ENCODE measurements at places on chromosomes 4 and X.
A peak's percentile ranks its signal among the peaks of the same experiment; 100 is the strongest.

GRCh38 chrX:113260474-113260873 lies 419.8 kb upstream of the AMOT start:
- no peak for DNase-seq

DNA sequence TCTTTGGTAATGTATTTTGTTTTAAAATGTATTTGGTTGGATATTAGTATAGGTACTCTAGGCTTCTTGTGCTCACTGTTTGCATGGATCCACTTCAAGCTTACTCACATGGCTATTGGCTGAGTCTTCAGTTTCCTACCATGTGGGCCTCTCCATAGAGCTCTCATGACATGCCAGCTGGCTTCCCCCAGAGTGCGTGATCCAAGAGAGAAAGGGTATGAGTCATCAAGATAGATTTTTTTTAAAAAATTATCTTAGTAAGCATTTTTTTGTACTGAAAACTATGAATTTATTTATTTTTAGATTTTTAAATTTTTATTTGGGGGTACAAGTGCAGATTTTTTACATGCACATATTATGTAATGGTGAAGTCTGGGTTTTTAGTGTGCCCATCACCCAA lies 219.1 kb upstream of the AMOT start:
- no peak for DNase-seq

DNA sequence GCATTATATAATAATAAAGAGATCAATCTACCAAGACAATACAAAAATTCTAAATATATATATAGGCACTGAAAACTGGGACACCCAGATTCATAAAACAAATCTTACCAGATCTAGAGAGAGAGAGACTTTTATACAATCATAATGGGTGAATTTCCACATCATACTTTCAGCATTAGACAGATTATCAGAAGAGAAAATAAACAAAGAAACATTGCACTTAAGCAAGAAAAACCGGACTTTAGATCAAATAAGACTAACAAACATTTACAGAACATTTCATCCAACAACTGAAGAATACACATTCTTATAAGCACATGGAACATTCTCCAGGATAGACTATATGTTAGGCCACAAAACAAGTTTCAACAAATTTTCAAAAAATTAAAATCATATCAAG lies 245.1 kb downstream of the INPP4B start:
- DNase-seq = no peak

DNA sequence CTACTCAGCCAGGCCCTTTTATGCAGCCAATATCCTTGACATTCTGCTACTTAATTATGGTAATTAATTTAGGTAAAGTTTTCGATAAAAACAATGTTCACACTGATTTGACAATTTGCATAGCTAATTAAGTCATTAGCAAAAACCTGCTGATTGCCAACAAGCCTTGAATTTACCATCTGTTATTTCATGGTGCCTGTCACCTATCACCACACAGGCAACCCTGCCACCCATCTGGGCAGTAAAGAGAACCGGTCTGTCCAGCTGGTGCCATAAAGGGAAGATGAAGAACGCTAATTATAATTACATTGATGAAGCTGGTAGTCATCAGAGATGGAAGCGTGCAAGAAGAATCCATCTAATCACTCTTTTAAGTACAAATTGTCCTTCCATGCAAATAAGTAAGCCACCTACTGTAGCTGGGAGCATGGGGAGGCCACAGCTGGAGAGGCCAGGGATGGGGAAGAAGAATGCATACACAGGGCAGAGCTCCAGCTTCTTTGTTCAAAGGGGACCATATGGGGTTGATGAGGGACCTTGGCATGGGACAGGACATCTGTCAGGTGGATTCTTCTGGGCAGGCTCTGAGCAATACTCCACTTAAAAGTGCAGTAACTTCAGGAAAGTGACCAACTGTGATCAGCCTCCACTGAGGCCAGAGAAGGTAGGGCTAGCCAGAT lies 277.3 kb upstream of the TAPT1 start:
- no peak for DNase-seq

DNA sequence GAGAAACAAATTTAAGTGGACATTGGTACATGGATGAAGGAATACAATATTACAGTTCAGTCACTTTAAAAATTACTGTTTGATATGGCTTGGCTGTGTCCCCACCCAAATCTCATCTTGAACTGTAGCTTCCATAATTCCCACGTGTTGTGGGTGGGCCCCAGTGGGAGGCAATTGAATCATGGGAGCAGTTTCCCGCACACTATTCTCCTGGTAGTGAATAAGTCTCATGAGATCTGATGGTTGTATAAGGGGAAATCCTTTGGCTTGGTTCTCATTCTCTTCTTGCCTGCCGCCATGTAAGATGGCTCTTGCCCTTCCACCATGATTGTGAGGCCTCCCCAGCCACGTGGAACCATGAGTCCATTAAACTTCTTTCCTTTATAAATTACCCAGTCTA lies 804.2 kb upstream of the FRG1 start:
- DNase-seq = no peak

GRCh38 chr4:52574036-52574435 lies 85.1 kb downstream of the USP46 start:
- no peak for DNase-seq

DNA sequence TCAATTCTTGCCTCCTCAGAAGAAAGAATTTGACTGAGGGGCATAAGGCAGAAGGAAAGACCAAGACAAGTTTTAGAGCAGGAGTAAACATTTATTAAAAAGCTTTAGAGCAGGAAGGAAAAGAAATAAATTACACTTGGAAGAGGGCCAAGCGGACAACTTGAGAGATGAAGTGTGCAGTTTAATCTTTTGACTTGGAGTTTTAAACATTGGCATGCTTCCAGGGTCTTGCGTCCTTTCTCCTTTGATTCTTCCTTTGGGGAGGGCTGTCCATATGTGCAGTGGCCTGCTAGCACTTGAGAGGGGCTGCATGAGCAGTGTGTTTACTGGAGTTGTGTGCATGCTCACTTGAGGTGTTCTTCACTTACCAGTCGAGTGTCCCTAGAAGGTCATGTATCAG lies 275.8 kb upstream of the IL1RAPL1 start:
- no peak for DNase-seq

DNA sequence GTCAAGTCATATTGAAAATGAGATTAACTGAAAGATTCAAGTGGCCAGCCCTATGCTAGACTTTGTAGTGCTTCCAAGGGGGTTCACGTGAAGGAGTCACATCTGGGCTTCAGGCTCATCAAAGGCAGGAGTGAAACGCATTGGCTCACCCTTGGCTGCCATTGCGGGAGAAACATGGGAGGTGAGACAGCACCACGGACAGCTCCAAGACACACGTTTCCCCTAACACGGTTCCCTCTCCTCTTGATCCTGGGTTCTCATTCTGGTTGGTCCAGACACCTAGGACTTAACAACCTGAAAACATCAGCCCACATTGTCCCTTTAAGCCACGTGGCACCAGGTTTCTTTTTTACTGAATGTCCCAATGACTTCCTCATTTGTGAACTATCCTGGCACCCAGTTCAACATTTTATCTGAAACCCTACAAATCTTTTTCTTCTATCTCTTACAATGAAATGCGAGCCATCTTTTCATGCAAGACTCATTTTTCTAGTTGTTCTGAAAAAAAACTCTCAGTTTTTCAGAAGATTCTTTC lies 279.0 kb upstream of the VCX3A start:
- DNase-seq = no peak

DNA sequence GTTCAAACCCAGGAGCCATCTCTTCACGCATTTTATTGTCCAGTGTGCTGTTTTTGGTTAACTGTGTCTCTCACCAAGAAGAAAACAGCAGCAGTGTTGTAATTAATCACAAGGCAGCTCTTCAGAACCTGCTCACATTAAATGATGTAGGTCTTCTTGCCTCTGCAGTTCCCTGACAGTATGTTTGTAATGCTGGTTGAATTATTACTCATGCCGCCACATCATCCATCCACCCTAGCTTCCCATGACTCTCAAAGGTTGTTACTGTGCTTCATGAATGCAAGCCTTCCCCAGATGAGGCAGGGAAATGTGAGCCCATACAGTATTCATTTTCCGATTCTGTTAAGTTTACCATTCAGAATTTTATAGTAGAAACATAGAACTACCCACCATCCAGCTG lies 17.4 kb downstream of the TLR10 start:
- no peak for DNase-seq

DNA sequence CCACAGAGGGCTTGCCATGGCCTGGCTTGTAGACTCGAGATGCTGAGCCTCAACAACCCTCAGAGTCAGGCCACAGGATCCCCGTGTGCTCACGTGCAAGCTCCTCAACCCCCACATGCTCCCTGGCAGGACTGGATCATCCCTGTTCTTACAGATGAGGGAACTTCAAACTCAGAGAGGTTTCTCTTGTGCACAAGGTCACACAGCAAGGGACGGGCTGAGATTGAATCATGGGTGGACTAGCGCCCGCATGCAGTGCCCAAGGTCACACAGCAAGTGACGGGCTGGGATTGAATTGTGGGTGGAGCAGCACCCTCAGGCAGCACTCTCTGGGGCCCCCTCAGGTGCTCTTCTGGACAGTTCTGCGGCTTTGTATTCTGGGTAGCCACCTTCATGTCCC lies 60.6 kb upstream of the AFAP1 start:
- no peak for DNase-seq

DNA sequence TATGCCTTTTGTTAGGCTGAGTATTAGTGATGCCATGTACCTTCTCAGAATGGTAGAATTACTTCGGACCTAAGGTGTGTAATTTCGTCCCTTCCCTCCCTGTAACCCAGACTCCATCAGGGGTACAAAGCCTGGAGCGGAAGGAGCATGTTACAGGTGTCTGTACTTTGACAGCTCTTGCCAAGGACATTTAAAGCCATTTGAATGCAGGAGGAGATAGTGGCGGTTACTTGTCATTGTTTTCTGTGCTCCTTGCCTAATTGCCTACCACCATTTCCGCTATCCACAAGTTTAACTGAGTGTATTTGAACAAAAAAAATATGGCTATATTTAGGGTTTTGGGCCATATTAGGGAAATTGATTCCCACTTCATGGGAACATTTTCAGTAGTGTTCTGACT lies 1.8 kb downstream of the FNIP2 start:
- no peak for DNase-seq

DNA sequence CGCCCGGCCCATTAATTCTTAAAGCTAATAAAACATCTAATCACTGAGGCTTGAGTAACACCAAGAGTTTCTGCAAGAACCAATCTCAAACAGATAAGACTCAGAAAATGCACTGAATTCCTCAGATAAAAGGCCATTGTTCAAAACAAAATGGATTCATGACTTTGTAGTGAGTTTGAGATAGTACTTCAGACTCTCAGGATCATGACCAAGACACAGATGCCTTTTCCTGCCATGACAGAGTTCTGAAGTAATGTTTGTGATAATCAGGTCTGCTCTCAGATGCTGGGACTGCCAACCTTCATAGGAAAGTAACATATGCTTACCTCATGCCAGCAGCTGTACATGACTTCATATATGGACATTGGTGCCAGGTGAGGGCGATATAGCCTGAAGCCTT lies 54.6 kb downstream of the NIPAL1 start:
- DNase-seq = no peak

GRCh38 chr4:71004281-71004851 lies 10.9 kb downstream of the DCK start:
- peak; percentile 26 for DNase-seq

- DNase-seq = no peak
Observed at GRCh38 chr4:138789796-138790195, 225.8 kb upstream of the NOCT start.

GRCh38 chr4:136036744-136037143 lies 1495.5 kb downstream of the PCDH18 start:
- no peak for DNase-seq

GRCh38 chr4:184503869-184504300 lies 29.5 kb upstream of the IRF2 start:
- DNase-seq = no peak

GRCh38 chr4:178809921-178810320 lies 1367.7 kb upstream of the AGA start:
- DNase-seq = no peak

GRCh38 chrX:48883729-48884128 lies 13.8 kb downstream of the TIMM17B start:
- no peak for DNase-seq

DNA sequence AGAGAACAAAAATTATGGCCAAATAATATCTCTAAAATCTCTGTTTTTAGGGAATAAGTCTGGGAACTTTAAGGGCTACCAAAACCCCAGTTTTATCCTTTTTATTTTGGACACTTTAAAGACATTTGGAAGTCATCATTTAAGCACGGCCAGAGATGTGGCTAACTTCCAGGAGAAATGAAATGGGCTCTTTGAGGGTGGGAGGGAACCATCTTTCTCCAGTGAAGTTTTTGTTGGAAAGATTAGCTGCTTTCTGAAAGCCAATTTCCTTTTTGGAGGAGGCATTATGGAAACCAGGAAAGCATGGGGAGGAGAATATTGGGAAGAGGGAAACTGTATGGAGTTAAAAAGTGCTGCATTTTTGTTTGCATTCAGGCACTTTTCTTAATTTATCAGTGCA lies 4.8 kb downstream of the VSIG1 start:
- DNase-seq = no peak

GRCh38 chr4:76611616-76612207 lies 176.7 kb downstream of the SHROOM3 start:
- DNase-seq = no peak

GRCh38 chrX:136255541-136255940 lies 4.3 kb upstream of the MAP7D3 start:
- DNase-seq = no peak

GRCh38 chrX:25523574-25524540 lies 508.1 kb upstream of the ARX start:
- DNase-seq = no peak

DNA sequence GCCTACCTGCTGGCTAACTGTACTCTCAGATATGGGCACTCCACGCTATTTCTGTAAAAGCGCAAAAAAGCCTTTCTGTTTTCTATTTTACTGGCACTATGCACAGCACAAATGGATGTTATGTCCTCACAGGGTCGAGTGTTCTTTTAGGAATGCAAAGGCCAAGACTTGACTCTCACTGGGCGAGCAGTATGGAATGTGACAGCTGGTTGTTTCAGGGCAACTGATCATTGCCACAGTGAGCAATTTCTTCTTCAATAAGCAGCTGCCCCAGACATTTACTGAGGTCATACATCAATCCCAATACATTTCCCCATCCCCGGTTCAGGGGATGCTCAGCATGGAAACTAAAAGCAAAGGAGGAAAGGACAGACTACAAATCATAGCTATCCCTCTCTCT lies 58.2 kb downstream of the PDE5A start:
- DNase-seq = no peak

GRCh38 chr4:34486461-34487363 lies 1757.6 kb downstream of the ARAP2 start:
- no peak for DNase-seq

DNA sequence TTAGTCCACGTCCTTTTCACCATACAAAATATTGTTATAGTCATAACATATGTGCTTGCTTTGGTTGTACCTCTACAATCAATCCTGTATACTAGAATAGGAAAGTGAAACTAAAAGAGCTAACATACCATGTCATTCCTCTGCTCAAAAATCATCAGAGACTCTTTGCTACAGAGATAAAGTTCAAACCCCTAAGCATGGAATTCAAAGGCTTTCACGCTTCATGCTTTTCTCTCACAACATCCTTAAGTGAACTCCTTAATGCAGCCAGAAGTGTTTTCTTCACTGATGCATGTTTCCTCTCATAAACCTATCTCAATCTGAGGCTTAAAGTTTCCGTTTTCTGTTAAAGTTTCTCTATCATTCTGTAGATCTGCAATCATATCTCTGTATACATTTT lies 744.6 kb upstream of the IGFBP7 start:
- no peak for DNase-seq
